ENCODE measurements at places on chromosomes 5 and 9. TPM values are rescaled to one million over a fixed set of nuclear protein-coding genes. Genes with fewer than 3 reads are reported as not detected.
A peak's percentile ranks its signal among the peaks of the same experiment; 100 is the strongest.

The PAPPA gene
- total RNA-seq = not detected

GRCh38 chr5:98492258-98492657, 281.2 kb upstream of the RGMB start:
- peak; percentile 7 for DNase-seq

The RNF145 gene
- 75.3 TPM for total RNA-seq

The IL13 gene
- 0.24 TPM for total RNA-seq

GRCh38 chr9:35618854-35619799, 914 bp upstream of the CD72 start:
- peak; percentile 52 for DNase-seq

DNA sequence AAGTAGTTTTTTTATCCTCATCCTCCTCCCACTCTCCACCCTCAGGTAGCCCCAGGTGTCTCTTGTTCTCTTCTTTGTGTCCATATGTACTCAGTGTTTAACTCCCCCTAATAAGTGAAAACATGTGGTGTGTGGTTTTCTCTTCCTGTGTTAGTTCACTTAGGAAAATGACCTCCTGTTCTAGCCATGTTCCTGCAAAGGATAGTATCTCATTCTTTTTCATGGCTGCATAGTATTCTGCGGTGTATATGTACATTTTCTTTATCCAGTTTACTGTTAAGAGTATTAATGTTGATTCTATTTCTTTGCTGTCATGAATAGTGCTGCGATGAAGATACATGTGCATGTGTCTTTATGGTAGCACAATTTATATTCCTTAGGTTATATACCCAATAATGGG, 68.4 kb upstream of the RANBP3L start:
- no peak for DNase-seq

The IFNA2 gene
- total RNA-seq = not detected

Data from activated naive CD4-positive, alpha-beta T cell treated with anti-CD3 and anti-CD28 coated beads for 36 hours (primary cell).